ENCODE measurements at places on chromosomes 3 and 15. TPM values are rescaled to one million over a fixed set of nuclear protein-coding genes. Genes with fewer than 3 reads are reported as not detected.

DNA sequence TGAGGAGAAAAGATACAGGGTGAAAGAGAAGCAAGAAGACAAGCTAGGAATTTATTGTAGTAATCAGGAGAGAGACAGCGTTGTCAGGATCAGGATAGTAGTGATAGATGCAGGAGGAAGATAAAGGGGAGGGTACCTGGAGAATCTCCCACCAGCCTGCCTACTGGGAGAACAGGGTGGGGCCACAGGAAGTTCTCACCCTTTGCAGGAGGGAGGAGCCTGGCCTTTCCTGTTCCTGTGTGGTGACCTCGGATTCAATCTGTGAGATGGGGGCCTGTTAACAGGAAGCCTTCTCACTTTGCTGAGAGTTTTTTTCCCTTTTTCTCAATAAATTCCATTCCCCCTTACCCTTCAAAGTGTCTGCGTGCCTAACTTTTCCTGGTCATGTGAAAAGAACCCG lies 37.6 kb downstream of the GMPS start:
- no peak for DNase-seq

GRCh38 chr3:38658841-38659240 lies 9.4 kb upstream of the SCN5A start:
- peak; percentile 1 for DNase-seq

DNA sequence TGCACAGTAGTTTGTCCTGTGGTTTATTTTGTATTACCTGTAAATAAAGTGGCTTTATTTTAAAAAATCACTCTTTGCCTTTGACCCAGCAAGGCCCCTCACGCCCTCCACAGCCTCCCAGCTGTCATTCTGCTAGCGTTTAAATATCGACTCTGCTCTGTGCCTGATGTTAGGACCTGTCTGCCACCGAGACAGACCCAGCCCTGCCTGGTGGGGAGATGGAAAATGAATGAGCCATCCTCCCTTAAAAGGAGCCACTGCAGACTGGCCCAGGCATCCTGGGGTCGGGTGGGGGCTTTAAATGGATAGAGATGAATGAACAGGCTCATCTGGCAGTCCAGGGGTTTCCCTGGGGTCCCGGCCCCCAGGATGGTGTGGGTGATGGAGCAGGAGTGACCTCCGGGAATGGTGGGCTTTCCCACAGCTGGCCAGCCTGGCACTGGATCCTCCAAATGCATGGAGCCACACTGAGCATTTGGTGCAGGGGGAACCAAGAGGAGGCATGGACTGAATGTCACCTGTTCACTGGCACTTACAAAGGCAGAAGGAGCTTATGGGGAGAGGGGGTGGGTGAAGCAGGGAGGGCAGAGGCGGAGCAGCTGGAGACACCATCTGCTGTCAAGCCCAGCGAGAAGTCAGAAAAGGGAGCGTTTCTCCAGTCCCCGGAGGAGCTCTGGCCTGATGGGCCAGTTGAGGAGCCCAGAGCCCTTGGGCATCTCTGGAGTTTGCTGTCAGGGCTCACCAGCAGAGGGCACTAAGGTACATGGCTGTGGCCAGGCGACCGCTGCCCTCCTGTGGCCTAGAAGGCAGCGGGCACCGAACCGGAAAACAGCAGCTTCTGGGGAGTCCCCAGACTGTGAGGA lies 11.9 kb downstream of the GRM2 start:
- DNase-seq, result peak; percentile 58

The SLC30A4 gene
- 0.56 TPM for total RNA-seq

The FAM43A gene
- total RNA-seq, result 1.2 TPM

The CCR5 gene
- not detected for total RNA-seq

The FSTL1 gene
- total RNA-seq, result 0.83 TPM

Measured in K562 (cell line).